ENCODE measurements at places on chromosomes 16 and 17. TPM values are rescaled to one million over a fixed set of nuclear protein-coding genes. Genes with fewer than 3 reads are reported as not detected.

Gene ST6GALNAC2
- 0.76 TPM for total RNA-seq

Gene TMEM100
- 1.8 TPM for total RNA-seq

Gene NUDT21
- total RNA-seq, result 79.7 TPM

Gene KRT15
- 191 TPM for total RNA-seq

Gene OTOA
- total RNA-seq, result 0.28 TPM

Gene LDHD
- total RNA-seq, result 0.99 TPM

Gene FOXJ1
- 0.52 TPM for total RNA-seq

Gene SLC12A3
- total RNA-seq, result 0.52 TPM

Data from thymus (tissue), 14 donors.